ENCODE measurements at places on chromosomes 12 and 14. TPM values are rescaled to one million over a fixed set of nuclear protein-coding genes. Genes with fewer than 3 reads are reported as not detected.

Gene GOLT1B
- 56.8 TPM for total RNA-seq

Gene SNRNP35
- total RNA-seq = 11.6 TPM

Gene CISTR
- total RNA-seq = not detected

Gene TPPP2
- total RNA-seq = not detected

Gene MYF5
- not detected for total RNA-seq

Gene PLA2G1B
- not detected for total RNA-seq

Gene BBS10
- 13.9 TPM for total RNA-seq

Gene SAMD4A
- 17.2 TPM for total RNA-seq

Gene SPTB
- 0.14 TPM for total RNA-seq

Gene RDH11
- 125 TPM for total RNA-seq

Gene GYS2
- not detected for total RNA-seq

Gene TOMM20L
- total RNA-seq = not detected

Gene OTX2
- not detected for total RNA-seq

Gene CCDC197
- not detected for total RNA-seq
